H4 (cell line): ENCODE measurements at places on chromosomes 2 and 18.

GRCh38 chr2:224151680-224152310 is 112.7 kb upstream of the SERPINE2 start:
- peak; percentile 16 for DNase-seq

DNA sequence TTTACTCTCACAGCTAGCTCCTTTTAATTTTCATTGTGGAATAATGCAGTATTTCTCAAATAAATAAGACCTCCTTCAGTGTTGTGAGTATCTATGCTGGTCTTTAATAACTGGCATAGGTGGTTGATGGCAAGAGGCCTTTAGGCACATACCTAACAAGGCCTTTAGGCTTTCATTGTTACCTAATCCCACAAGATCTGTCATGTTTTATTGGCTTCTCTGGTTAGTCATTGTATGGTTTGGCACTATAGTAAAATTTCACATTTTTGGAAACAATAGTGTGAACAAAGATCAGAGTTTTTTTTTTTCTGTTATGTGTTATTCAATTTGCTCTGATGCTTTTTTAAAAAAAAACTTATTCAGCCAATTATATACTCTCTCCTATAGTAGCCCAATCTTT is 89.8 kb upstream of the NEUROD1 start:
- DNase-seq, result no peak

DNA sequence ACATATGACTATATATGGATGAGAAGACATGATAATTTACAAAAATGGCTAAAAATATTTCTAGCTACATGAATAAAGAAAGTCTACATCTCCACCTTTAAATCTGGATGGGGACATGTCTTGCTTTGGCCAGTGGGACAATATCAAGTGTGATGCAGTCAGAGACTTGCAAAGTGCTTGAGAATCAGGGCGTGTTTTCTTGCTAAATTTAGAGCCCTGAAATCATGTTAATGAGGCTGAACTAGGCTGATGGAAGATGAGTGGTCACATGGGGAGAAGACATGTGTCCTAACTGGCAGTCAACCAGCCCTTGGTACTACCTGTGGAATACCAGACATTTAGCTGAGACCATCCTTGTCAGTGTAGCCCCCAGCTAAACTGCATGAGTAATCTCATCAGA is 278.5 kb upstream of the RGPD4 start:
- DNase-seq, result no peak

GRCh38 chr2:41966431-41966893 is 81.4 kb upstream of the PKDCC start:
- peak; percentile 96 for DNase-seq

DNA sequence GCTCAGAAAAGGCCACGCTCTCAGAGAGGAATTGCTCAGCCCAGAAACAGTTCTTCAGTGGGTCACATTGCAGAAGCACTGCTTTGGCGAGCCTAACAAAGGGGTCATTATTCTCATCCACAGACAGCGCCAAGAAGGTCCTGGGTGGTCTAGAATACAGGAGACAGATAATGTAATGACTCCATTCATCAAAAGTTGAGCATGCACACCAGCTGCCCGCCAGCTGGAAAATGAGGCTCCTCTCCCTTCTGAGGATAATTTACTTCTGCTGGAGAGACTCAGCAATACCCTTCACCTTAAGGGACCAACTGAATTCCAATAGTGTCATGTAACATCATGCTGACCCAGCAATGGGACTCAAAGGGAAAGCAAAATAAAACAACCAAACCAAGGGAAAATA is 79.9 kb downstream of the TRIB2 start:
- DNase-seq, result no peak

GRCh38 chr18:21270453-21270852 is 28.4 kb downstream of the GREB1L start:
- no peak for DNase-seq

DNA sequence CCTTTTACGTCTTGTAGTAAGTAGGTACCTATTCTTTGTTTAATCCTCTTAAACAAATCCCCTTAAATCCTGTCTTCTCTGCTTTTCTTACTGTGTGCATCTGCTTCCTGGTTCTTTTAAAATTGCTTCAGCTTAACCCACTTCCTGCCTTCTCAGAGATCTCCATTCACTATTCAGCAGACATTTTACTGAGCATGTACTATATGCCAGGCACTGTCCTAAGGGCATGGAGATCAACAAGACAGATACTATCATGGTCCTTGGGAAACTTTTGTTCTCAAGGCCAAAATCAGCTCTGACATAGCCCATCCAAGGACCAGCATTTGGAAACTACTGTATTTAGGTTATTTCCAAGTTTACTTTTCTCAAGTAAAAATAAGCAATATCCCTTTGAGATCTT is 227.5 kb downstream of the TPGS2 start:
- DNase-seq, result no peak

DNA sequence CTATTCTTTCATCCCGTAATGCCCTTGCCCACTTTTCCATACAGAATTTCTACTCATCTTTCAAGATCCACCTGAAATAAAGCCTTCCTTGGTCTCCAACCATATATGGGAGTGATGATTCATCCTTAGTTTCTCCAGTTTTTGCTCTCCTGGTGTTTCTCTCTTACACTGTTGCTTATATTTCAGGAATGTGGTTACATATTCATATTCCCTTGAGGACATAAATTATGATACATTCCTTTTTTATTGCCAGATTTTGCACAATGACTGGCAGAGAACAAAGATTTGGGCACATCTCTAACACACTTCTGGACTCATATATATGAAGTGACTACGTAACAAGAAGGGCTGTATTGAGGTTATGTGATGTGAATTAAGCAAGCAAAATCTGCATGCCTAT is 1573.4 kb upstream of the NXPH2 start:
- no peak for DNase-seq

DNA sequence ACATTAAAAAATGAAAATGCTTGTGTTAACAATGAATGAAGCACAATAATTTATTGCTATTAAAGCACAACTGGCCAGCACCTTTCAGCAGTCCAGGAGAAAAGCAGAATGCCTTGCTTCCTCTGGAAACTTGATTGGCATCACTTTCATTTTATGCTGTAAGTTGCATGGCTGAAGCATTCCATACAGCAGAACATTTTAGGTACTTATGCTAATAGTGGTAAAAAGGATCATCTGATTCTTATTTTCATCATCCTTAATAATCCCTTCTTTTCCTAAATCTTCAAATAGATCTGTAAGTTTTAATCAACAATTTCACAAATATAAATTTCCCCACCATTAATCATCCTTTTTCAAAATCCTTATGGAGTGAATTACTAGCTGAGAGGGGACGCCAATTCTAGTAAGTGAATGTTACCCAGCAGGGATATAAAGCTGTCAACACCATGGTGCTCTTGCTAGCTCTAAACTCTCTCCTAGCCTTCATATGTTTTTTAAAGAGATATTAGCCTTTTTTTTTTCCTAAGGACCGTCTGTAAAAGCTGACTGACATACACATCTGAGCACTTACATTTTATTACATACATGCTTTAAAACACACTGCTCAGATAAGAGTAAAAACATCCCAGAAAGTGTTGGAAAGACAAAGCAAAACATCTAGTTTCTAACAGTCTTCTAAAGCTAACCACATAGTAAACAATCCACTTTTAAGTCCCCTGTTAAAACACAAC is 5.3 kb downstream of the SATB2 start:
- DNase-seq, result no peak

- DNase-seq, result no peak
Observed at GRCh38 chr2:28281739-28282138, 110.9 kb upstream of the FOSL2 start.

DNA sequence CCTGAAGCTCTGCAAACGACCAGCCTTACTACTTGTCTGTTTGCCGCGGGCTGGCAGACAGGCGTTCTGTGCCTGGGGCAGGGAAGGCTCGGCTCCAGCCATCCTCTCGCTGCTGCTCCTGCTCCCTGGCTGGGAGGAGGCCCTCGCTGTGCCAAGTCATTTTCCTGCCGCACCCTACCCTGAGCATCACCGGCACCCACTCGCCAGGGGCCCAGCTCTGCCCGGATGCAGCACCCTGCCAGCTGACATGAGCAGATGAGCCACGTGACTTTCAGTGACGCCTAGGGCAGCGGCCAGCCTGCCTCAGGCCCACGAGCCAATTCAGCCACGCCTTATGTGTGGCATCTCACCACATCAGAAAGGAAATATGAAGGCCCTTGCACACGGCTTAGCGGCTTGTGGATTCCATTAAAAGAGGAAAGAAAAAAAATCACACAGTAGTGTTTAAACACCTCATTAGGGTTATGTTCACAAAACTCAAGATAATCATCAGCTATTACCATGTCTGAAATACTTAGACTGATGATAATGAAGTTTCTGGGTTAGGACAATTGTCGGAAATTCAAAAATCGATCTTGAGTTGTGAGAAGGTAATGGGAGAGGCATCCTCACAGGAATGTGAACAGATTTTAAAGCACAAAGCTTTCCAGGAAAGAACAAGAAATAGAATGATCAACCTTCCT is 250.5 kb downstream of the TWIST2 start:
- no peak for DNase-seq

- no peak for DNase-seq
Observed at GRCh38 chr2:132811148-132811915, 141.3 kb upstream of the LYPD1 start.

GRCh38 chr2:231527091-231527395 is 3.2 kb downstream of the NMUR1 start:
- no peak for DNase-seq

DNA sequence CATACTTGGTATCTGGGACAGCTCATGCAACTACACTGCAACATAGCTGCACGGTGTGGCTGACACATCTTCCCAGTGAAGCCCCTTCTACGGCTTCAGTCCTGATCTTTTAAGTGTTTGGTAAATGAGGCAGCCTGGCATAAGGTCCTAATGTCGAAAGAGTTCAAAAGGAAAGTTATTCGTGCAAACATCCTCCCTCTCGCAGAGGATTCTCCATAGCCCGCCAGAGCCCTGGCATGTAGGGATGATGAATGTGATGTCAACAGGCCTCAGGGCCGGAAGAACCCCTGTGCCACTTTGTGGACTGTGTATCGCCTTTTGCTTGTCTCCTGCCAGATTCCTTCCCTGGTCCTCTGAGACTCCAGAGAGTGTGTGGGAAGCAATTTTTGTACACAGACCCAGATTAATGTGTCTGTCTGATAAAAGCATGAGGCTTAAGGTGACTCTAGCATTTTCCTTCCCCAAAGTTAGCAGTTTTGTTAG is 88.5 kb downstream of the SOCS6 start:
- no peak for DNase-seq

- no peak for DNase-seq
Observed at GRCh38 chr2:28449488-28450395, 46.1 kb upstream of the PLB1 start.

DNA sequence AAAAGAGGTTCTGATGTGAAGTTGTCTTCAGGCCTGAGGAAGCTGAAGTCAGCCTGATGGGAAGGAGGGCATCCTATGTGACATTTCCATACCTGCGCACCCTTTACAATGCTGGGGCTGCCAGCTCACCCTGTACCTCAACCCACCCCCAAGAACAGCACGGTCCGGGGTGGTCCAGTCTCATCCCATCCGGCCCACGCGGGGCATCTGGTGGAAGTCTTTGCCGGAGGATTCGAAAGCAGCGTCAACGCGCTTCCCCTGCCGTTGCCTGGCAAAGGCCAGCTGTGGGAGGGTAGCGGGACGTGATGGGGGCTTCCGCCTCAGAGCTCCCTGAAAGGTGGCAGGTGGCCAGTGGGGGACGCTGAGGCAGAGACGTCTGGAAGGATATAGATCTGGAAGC is 113.6 kb upstream of the ANKRD30BL start:
- DNase-seq, result no peak

DNA sequence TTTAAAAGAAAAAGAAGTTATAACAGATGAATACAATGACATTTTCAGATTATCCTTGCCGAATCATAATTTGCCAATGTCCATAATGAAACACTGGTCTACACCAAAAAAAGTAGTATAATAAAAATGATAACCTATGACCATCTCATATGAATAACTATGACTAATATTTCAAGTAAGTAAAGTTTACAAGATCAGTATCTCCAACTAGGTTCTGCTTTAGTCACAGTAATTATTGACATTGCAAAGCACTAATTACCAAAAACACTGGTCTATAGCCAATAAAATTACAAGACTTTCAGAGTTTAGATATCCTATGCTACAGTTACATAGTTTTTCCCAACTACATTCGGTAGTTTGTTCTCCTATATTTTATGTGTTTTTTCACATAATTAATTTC is 136.7 kb downstream of the MEMO1 start:
- DNase-seq, result no peak

- no peak for DNase-seq
Observed at GRCh38 chr2:177772529-177772928, 300.0 kb downstream of the PDE11A start.
